Mammary microvascular endothelial cell (primary cell): ENCODE measurements at places on chromosomes 16 and 17. TPM values are rescaled to one million over a fixed set of nuclear protein-coding genes. Genes with fewer than 3 reads are reported as not detected.

HBA2 gene
- total RNA-seq, result not detected in 2 replicates

RAD51C gene
- total RNA-seq, result 47.5 and 58.9 TPM in 2 replicates

MMP2 gene
- 22.5 and 23.8 TPM in 2 replicates for total RNA-seq

MYH11 gene
- total RNA-seq, result under 0.01 and 0.07 TPM in 2 replicates

MYH1 gene
- not detected in 2 replicates for total RNA-seq

CDH3 gene
- not detected in 2 replicates for total RNA-seq

TTYH2 gene
- 0.20 and 0.25 TPM in 2 replicates for total RNA-seq

SCIMP gene
- total RNA-seq, result not detected in 2 replicates

HOXB4 gene
- 6.7 and 6.9 TPM in 2 replicates for total RNA-seq

PTGES3L gene
- not detected in 2 replicates for total RNA-seq

KRT33B gene
- not detected in 2 replicates for total RNA-seq

DPEP3 gene
- not detected in 2 replicates for total RNA-seq

MMP28 gene
- total RNA-seq, result 0.07 and 0.44 TPM in 2 replicates

SRRM2 gene
- total RNA-seq, result 38.3 and 54.9 TPM in 2 replicates

SLFN12 gene
- 29.4 and 38.2 TPM in 2 replicates for total RNA-seq

C16orf96 gene
- 0.05 TPM in 1 of 2 replicates, not detected in the other for total RNA-seq

TBC1D3D gene
- total RNA-seq, result 1.4 TPM in 1 of 2 replicates, not detected in the other

ENPP7 gene
- total RNA-seq, result not detected in 2 replicates

ANKRD40CL gene
- total RNA-seq, result not detected in 2 replicates

TBC1D26 gene
- total RNA-seq, result not detected in 2 replicates

TBC1D3K gene
- not detected in 2 replicates for total RNA-seq

GDPD1 gene
- 0.34 and 1.3 TPM in 2 replicates for total RNA-seq

MEOX1 gene
- 6.4 and 6.5 TPM in 2 replicates for total RNA-seq

P2RX5 gene
- 3.9 and 6.0 TPM in 2 replicates for total RNA-seq

SLC12A4 gene
- total RNA-seq, result 34.7 and 40.2 TPM in 2 replicates

ITGB3 gene
- total RNA-seq, result 153 and 174 TPM in 2 replicates

AMDHD2 gene
- 63.3 and 76.6 TPM in 2 replicates for total RNA-seq

AGRP gene
- total RNA-seq, result not detected in 2 replicates

KRTAP1-1 gene
- not detected in 2 replicates for total RNA-seq

SLC2A4 gene
- 0.10 and 0.13 TPM in 2 replicates for total RNA-seq

KRT31 gene
- total RNA-seq, result not detected in 2 replicates

KCNG4 gene
- not detected in 2 replicates for total RNA-seq
